ENCODE measurements at places on chromosomes 2 and 18.

DNA sequence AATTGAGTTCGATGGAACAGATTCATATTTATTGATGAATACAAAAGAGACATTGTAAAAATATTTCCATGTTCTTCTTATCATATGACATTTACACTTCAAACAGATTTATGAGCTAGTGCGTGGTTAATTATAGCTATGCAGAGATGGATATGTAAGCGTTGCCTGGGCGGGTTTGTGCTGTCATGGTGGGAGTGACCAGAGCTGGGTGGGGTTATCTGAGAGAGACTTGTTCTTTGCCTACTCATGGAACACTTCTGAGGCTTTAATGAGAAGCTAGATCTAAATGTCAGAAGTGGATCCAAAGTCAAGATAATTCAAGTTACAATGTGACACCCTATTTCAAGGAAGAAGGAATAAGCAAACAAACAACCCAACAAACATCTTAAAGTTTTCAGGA is 162.3 kb upstream of the ZEB2 start:
- DNase-seq: no peak

DNA sequence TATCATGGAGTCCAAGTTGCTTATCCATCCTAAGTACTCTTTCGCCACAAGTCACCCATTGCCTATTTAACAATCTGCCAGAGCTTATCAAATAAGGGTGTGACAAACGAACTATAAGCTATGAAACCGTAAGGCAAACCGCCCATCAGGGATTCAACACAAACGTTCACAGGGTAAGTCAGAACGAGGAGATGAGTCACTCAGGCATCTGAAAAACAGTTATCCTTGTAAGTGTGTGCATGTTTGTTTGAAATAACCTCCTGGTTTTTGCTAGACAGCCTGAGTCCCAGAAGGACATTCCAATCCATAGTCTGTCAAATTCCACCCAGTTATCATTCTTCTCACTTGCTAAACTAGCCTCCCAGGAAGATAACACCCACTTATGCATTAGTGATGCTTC is 299.1 kb downstream of the PAX3 start:
- peak; percentile 11 for DNase-seq

GRCh38 chr2:210553373-210553772 is 3.0 kb upstream of the CPS1 start:
- no peak for DNase-seq

- peak; percentile 50 for DNase-seq
Observed at GRCh38 chr2:218908721-218909619, 28.3 kb downstream of the WNT10A start.

- no peak for DNase-seq
Observed at GRCh38 chr2:28668106-28668814, 83.4 kb upstream of the PPP1CB start.

GRCh38 chr2:224195925-224196571 is 157.0 kb upstream of the SERPINE2 start:
- no peak for DNase-seq

DNA sequence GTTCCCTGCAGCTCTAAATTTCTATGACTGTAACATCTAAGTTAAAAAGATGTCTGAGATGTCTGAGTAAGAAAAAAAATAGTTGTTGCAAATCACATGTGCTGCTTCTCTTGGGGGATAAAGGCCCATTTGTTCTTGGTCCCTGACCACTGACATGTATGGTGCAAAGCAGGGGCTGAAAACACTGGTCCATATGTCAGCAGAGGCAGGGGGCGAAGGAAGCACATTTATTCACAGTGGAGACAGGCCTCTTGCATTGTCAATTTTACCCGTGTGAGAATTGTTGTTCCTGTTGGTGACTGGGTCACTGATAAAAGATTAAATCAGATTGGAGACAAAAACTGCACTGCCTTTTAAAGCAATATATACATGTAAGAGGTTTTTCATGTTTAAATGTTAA is 38.8 kb downstream of the PRKCE start:
- no peak for DNase-seq

GRCh38 chr18:7856733-7857132 is 289.6 kb downstream of the PTPRM start:
- no peak for DNase-seq

- no peak for DNase-seq
Observed at GRCh38 chr2:55151733-55152433, 80.2 kb downstream of the CLHC1 start.

GRCh38 chr2:209591021-209591420 is 167.2 kb downstream of the MAP2 start:
- no peak for DNase-seq

DNA sequence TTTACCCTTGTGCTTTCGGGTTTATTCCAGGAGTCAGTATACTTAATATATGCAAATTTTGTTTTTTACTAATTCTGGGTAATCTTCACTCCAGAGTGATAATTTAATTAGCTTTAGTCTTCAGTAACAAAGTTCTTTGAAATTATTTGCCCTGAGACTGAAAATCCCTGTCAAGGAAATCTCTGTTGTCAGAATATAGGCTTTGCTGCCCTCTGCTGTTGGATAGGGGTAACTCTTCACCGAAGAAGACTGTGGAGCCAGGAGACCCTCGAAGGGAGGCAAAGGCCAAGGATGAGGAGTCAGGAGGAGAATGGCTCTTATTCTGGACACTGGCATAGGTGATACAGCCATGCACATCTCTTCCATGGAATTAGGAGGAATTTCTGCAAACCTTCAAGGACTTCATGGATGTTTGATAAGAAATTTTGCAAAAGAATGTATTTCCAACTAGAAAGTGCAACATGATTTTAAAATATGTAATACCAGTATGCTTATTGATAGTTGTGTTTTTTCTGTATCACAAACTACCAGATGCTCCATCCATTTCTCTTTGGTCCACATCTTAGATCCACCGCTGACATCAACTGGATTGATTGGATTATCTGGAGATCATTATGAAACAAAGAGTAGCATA is 182.3 kb downstream of the RDH14 start:
- no peak for DNase-seq

GRCh38 chr2:187429989-187430388 is 18.1 kb downstream of the CALCRL start:
- peak; percentile 49 for DNase-seq

DNA sequence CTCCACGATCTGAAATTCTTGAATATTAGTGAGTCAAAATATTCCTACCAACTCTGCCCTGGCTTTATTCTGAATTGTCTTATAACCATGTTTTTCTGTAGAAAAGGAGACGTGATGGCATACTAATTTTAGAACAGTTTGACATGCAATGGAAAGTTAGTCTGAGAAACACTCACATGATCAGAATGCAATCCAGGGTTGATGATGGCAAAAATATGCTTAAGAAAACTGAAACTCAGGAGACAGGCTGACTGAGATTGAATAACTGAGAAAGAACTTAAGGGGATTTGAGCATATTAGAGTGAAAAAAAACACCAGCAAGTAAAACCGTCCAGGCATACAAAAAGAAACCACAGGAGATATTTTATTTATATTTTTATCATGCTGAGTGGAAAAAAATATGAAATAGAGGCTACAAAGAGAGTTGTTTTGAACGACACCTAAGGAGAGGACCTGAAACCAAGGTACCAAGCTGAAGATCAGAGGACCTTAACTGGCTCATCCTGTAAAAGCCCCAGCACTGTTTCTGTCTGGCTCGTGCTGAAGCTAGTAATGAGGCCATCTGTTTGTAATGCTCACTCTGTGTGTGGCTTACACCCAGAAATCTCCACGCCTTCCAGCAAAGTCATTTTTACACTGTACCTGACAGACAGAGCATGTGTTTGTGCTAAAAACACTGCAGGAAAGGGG is 437.2 kb upstream of the PKDCC start:
- DNase-seq: no peak

Measured in GM04504 (cell line).